ENCODE measurements at places on chromosomes 12 and 14.

DNA sequence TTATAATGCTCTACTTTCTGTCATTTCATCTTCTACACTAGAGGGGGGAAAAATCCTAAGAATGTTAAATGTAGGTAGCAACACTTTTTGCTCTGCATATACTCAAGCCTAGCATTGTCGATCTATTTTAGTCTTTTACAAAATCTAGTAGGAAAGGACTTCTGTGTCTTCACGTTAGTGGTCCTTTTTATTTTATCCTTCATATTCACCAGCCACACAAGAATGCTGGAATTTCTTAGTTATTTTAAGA is 253.0 kb upstream of the FLRT2 start:
- ATAC-seq: no peak

DNA sequence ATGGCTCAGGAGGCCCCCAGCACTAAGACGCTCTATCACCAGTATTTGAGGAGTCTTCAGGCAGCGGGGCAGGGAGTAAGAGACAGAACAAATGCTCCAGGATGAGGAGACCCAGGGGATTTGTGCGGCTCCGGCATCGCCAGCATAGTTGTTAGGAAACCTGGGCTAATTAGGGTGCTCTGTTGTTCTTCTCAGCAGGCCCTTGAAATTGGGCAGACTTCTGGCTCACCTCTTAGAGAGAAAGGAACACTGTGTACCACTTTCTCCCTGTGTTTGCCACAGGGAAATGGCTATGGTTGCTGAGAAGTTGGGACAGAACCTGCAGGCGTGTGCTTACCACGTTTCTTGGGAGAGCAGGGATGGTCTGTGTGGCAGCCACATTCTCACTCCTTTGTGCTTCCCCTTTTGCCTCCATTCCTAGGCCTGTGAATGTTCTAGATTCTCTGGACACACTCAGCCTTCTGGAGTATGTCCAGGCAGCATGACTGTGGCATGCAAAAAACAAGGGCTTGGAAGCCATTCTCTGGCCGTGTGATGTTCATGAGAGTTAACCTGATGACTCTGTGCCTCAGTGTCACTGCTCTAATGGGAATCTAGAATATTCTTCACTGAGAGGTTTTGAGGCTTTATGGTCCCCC is 109.0 kb downstream of the CHST11 start:
- ATAC-seq: no peak

DNA sequence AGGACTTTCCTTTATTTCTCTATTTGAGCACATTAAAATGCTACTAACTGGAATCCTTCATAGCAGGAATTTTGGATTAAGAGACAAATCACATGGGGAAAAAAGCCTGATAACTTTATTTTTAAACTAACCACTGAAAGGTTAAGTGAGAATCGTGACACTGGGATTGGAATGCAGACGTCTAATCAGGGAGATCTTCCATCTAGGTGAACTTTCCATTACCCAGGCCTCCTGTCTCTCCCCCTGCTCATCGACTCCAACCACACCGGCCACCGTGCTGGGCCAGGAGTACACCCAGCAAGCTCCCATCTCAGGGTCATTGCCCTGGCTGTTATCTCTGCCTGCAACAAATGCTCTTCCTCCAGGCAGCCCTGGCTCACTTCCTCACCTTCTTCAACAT is 19.0 kb downstream of the PTGER2 start:
- ATAC-seq: no peak

DNA sequence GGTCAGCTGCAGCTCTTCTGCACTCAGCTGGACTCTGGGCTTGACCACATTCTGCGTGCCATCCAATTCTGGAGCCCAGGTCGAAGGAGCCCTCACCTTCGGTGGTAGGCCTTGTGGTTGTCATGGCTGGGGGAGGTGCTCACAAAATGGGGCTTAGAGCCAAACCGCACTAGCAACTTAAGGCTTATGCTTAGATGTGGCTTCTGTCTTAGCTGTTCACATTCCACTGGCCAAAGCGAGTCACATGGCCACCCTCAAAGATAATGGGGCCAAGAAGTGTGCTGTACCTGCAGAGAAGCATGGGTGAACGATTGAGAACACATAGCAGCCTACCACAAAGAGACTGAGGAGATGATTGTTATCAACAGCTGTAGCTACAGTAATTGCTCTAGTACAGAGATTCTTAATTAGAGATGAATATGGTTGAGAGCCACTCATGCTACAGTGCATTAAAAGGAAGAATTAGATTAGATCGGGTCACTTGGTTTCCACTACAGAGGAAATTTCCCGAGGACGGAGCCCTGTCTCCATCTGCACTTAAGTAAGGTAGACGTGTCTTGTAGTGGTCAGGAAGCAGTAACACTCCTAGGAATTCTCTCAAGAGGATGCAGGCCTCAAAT is 334.6 kb upstream of the FKBP4 start:
- ATAC-seq: no peak

GRCh38 chr14:95273001-95273978 is 46.4 kb downstream of the CLMN start:
- no peak for ATAC-seq

GRCh38 chr14:79356040-79356439 is 855.3 kb downstream of the DIO2 start:
- no peak for ATAC-seq

DNA sequence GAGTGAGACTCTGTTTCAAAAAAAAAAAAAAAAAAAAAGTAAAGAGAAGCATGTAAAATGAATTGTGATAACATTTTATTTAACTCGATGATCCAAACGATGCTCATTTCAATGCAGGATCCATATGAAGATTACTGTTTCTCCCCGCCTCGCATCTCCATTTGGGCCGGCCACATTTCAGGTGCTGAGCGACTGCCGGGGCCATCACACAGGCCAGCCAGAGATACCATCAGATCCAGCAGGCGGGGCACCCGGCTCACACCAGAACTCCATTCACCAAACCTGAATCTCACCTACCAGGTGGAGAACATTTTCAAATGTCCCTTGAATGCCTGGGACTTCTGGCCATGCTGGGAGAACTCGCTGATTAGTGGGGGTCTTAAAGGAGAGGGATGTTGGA is 18.0 kb upstream of the FZD10 start:
- ATAC-seq: no peak

DNA sequence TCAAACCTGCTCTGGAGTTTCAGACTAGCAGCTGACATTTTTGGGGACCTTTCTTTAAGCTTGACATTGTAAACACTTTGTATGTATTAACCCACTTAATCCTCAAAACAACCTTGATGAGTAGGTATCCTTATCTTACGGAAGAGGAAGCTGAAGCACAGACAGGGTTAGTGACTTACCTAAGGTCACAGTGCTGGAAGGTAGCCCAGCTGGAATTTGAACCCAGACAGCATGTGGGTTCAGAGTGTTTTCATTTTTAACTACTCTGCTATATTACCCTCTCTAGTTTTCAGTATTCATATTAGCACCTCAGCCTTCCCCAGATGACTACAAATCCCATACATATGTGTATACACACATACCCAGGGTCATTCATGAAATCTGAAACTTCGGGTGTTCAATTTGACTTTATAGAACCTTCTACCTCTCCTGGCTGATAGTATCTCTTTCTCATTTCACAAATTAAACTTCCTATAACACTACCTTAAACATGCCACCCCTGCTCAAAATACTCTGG is 13.9 kb downstream of the LPCAT3 start:
- ATAC-seq: no peak

- no peak for ATAC-seq
Measured at GRCh38 chr14:67385618-67386017, 25.5 kb downstream of the EIF2S1 start.

GRCh38 chr14:63662776-63663175 is 21.1 kb upstream of the WDR89 start:
- ATAC-seq: no peak

GRCh38 chr14:89618330-89618708 is 201.3 kb upstream of the FOXN3 start:
- no peak for ATAC-seq

GRCh38 chr12:69210661-69211060 is 28.7 kb upstream of the CPSF6 start:
- no peak for ATAC-seq

DNA sequence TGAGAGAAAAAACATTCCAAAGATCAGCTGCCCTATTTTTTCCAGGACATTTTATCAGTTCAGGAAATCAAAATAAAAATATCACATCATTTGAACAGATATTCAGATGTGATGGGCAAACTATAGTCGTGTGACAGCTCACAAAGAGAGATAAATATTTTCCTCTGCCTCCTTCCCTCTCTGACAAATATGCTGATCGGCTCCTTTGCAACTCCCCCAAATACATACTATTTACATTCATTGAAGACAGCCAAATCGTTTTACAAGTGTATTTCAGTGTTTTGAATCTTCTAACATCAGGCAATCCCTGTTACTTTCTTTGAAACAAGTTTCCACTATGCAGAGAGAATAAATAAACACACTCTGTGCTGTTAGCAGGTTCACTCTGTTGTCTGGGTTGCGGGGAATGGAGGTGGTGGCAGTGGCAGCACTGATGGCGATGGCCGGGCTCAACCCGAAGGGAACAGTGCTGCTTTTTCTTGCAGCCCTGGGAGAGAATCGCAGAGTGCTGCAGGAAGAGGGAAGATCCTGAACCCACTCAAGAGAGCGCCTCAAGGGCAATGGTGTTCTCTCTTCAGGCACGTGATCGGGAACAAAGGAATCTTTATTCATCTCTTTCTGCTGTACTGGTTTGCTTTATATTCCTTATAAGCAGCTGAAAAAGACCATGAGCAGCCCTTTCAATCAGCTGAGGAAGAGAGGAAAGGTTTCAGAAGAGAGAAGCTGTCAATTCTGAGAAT is 142.5 kb downstream of the PHLDA1 start:
- no peak for ATAC-seq

- no peak for ATAC-seq
Measured at GRCh38 chr14:39946807-39947206, 514.6 kb upstream of the FBXO33 start.

GRCh38 chr12:76781321-76781720 is 17.4 kb downstream of the ZDHHC17 start:
- ATAC-seq: no peak

GRCh38 chr12:63804746-63805145 is 25.0 kb downstream of the RXYLT1 start:
- no peak for ATAC-seq

DNA sequence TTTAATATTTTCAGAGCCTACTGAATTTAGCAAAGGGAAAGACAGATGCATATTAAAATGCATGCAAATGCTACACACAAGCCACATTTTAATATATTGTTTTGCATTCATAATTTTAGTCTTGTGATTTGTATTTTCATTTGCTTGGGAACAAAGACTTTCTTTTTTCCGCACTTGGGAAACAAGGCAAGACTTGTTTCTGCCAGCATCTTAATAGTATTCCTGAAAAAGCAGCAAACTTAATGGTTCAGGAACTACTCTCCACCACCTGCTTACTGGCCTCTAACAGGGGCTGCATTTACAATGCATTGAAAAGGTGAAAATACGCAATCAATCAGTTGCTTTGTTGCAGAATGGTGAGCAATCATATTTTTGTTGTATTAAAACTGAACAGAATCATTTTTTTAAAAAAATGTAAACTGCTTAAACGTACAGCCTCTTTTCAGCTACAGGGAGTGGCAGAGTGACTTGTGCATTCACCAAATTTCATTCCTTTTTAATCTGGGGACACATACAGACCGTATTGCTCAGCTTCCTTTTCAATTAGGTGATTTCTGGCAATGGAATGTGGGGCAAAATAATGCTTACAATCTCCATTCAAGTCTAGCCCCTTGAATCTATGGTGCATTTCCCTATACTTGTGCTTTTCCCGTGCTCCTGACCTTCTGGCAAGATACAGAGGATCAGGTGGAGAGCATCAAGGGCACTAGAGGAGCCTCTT is 144.1 kb upstream of the BTG1 start:
- ATAC-seq: no peak

GRCh38 chr14:39722547-39723273 is 290.5 kb upstream of the FBXO33 start:
- ATAC-seq: no peak

- ATAC-seq: no peak
Measured at GRCh38 chr12:109590566-109590965, 17.0 kb downstream of the MVK start.

GRCh38 chr12:109678719-109679118 is 34.9 kb upstream of the FAM222A start:
- no peak for ATAC-seq

DNA sequence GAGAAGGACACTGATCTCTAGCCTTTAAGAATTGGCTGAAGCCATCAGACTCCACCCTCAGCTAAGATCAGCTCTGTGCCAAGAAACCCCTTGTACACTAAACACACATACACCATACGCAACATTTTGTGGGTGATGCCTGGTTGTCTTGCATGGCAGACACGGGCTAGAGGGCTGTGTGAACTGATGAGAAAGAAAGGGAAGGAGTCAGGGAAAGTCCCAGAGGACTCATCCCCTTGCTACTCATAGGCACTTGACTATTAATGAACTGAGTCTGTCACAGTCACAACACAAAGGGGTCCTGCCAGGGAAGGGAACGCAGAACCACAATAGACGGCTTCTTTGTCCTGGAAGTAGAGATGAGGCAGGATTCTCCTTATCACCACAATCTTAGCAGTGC is 80.8 kb downstream of the EMP1 start:
- no peak for ATAC-seq

DNA sequence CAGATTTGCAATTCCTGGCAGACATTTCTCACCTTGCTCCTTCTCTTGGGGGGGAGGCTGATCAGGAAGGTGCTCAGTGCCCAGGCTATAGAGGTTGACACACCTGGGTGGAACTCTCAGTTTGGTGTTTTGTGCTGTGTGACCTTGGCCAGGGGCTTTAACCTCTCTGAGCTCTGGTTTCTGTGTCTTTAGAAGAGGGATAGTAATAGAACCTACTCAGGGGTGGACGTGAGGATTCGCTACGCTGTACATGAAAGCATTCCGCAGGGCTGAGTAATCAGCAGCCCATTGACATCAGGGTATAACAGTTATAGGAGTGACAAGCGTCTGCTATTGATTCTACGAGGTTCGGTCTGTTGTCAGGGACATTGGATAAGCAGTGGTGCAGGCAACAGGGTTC is 98.1 kb downstream of the PHETA1 start:
- ATAC-seq: no peak

- no peak for ATAC-seq
Measured at GRCh38 chr14:106803379-106803778, 1277.0 kb downstream of the TMEM121 start.

DNA sequence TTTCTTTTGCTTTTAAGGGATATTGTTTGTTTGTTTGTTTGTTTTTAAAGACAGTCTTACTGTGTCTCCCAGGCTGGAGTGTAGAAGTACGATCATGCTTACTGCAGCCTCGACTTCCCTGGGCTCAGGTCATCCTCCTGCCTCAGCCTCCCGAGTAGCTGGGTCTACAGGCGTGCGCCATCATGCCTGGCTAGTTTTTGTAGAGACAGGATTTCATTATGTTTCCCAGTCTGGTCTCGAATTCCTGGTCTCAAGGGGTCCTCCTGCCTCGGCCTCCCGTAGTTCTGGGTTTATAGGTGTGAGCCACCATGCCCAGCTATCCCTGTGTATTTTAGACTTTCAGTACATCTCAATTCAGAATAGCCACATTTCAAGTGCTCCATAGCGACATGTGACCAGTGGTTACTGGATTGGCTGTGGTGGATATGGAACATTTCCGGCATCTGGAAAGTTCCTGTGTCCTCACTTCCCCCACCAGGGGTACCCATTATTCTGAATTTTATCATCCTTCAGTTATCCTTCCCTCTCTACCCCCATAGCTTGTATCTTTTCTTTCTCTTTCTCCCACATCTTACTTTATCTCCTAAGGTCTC is 61.1 kb downstream of the HRK start:
- ATAC-seq: no peak

GRCh38 chr14:32571995-32572866 is 243.1 kb downstream of the AKAP6 start:
- no peak for ATAC-seq

- ATAC-seq: no peak
Measured at GRCh38 chr12:13652105-13652504, 329.3 kb downstream of the GRIN2B start.

GRCh38 chr14:60278350-60278749 is 29.3 kb downstream of the PPM1A start:
- no peak for ATAC-seq

All from gastroesophageal sphincter (tissue), 4 donors.